RKO (cell line): ENCODE measurements at places on chromosomes 2 and 18.

DNA sequence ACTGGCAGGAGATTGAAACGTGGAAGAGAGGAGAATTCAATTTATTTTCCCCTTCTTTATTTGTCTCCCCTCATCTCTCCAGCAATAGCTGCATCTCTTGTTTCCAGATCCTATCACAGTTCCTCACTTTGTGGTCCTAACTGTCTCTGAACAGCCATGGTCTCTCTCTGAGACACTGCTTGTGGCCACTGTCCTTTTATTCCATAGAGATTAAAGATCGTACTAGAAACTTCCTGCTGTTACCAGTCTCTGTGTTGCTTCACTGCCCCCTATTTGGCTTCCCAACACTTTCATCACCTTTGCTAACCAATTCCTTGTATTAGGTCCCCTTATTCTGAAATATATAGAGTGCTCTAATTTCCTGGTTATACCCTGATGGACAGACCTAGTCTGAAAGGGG, 48.9 kb upstream of the CAVIN2 start:
- DNase-seq: no peak

- DNase-seq: no peak
Observed at GRCh38 chr2:212554233-212554632, 15.6 kb upstream of the ERBB4 start.

DNA sequence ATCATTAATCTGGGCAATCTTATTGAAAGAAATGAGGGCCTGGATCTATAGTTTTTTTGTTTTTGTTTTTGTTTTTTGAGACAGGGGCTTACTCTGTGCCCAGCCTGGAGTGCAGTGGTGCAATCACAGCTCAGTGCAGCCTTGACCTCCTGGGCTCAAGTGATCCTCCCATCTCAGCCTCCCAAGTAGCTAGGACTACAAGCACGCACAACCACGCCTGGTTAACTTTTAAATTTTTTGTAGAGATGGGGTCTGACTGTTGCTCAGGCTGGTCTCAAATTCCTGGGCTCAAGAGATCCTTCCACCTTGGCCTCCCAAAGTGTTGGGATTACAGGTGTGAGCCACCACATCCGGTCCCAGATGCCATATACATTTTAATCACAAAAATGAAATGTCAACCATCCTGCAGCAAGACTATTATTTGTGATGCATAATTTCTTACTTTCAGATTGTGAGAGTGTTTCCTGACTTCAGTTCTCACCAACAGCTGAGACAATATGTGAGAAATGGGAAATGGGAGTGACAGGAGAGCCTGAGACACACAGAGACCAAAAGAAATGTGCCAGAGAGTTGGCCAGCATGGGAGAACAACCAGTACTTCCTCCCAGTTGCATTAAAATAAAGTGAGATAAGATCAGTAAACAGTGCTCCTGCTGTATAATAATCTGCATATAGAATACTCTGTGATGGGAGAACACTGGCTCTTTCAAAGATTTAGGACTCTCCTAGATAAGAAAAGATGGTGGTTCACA, 87.6 kb downstream of the METTL8 start:
- DNase-seq: no peak

GRCh38 chr2:42368817-42369531, 8.0 kb upstream of the COX7A2L start:
- no peak for DNase-seq

- no peak for DNase-seq
Observed at GRCh38 chr2:23689891-23690290, 237.0 kb downstream of the ATAD2B start.

DNA sequence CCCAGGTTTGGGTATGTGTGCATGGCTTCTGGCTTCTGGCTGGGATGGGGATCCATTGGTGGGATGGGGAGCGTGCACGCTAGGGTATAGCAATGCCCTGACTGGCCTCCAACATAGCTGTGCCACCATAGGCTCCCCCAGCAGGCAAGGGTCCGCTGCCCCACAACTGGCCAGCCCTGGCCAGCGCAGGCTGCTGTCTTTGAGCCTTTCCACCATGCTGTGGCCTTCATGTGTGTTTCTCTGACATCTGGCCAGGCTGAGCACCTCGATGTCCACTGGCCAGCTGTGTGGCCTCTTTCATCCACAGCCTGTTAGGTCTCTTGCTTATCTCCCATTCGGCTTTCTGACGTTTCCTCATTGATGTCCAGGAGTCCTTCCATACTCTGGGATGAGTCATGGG, 231.3 kb downstream of the NDUFA10 start:
- DNase-seq: no peak

DNA sequence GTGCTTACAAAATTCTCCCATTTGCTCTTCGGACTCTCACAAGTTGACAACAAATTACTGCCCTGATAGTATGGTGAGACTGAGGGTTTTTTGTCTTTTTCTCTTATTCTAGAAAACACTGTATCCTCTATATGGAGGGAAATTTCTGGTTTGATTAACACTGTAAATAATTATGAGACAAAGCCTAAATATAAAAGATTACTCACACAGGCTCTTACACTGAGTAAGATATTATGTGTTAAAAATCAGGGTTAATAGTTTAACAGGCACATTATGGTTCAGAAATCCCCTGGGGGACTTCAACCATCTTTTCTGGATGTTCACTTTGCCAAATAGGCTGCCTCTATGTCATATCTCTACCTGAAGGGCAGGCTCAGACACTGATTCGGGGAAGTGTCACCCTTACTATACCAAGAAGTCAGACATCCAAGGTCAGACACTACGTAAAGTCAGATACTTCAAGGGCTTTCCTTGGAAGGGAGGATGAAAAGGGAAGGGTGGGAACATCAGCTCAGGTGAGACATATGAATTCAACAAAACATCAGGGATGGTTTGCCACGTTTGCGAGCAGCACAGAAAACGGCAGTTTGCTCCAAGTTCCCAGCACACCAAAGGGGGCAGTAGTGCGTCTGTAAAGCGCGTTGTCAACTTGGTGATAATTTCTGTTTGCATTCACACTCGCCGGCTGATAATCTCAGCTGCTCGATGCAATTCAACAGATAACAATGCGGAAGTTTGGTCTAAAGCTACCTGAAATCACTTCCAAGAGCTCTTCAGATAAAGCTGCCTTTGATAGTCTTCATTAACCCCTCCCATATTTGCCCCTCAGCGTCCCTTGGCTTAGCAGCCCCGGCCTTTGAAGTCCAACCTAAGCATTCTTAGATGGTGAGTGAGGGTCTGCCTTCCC, 972 bp upstream of the RASGRP3 start:
- DNase-seq: peak; percentile 89

DNA sequence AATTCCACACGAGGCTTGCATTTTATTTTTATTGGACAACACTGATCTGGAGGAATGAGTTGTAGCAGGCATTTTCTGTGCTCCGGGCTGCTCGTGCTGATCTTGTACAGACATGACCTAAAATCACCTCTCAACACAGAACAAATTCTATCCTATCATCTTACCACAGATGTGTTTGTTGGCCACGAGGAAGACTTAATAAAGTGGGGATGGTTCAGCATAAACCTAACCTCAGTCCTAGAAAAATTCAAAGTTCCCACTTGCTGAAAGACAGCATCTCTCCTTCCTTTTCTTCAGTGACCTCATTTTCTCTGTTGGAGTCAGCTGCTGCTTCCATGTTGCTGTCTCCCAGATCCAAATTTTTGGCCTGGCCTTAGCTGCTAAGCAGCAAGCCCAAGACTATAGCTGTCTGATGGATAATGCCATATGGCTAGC, 45.3 kb downstream of the RBKS start:
- DNase-seq: no peak

GRCh38 chr2:206611191-206611590, 31.1 kb upstream of the FAM237A start:
- no peak for DNase-seq

DNA sequence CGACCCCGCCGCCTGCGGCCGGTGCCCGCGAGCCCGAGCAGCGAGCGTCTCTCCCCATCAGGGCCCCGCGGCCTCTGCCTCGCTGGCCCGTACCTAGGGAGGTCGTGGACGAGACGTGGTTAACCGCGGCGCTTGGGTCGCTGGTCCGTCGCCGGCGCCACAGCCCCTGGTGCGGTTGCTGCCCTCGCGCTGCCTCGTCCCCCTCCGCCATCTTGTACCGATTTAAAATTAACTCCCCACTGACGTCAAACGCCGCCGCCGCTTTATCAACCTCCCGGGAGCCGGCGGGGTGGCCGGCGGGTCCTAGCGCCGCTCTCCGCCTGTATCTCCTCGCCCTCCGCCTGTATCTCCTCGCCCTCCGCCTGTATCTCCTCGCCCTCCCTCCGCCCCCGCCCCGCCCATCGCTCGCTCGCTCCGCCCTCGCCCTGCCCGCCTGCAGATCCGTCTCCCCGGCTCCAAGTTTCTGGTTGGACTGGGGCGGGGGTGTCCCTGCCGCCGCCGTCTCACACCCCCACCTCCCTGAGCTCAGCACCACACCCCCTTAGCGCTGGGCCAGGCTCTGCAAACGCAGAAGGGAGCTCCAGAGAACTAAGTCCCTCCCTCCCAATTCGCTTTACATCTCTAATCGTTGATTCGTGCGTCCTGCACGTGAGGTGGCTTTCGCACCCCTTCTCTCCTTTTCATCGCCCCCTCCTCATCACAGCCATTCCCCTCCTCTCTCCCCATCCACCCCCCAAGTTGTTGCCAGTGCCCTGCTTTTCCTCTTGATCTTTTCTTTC, at the start of gene ATL2:
Gene ATL2 (minus strand): TSS at position 224 of the 779 bp plus-strand sequence. CDS start 13 bp downstream, at position 211.
- DNase-seq: peak; percentile 94

- no peak for DNase-seq
Observed at GRCh38 chr18:26510337-26510736, 38.0 kb downstream of the KCTD1 start.

GRCh38 chr2:95707837-95708236, 116.0 kb downstream of the TRIM43 start:
- no peak for DNase-seq

- no peak for DNase-seq
Observed at GRCh38 chr18:75106746-75107145, 102.2 kb downstream of the PTGR3 start.

DNA sequence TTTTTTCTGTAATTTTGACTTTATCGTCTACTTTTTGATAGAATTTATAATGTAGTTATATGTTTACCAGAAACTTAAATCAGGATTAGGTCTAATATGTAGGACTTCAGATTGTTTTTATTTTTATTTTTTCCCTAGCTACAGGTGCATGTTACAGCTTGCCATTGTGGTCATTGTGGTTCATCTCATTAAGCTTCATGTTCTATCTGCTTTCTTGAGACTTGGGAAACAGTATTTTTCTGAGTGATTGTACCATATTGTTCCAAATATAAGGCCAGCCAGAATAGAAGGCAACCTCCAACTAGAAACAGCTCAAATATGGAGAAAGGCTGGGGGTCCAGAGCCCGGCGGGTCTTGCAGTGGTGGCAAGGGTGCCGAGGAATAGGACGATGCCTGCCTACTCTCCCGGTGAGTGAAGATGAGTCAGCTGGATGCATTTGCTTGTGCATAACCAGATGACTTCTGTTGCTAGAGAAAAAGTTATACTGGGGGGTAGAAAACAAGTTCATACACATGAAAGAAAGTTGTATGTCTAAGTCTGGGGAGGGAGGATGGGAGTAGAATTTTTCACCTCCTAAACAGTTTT, 188.4 kb downstream of the CCDC85A start:
- DNase-seq: no peak

GRCh38 chr2:71706121-71706520, 252.8 kb downstream of the DYSF start:
- no peak for DNase-seq

DNA sequence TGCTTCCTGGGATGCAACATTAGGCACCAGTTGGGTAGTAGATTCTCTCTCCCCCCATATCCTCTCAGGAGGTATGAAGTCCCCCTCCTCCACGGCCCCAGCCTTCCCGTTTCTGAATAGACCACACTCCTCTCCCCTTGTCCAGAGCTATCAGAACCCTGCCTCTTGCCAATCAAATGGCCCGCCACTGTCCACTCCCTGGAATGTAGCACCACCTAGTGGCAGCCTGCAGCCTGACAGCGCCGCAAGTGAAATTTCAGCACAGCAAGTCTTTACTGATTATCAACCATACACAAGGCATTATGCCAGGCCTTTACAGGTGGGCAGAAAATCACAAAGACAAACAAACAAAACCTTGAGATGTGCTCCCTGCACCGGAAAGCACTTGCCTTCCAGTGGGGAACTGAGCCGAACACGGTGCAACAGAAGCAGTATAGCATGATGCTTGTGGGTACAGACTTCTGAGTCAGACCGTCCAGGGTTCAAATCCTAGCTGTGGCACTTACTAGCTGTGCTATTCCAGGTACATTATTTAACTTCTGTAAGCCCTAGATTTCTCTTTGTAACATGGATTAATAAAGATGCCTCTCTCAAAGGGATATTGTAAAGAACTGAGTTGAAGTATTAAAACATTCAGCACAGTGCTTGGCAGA, 174.0 kb downstream of the SMAD2 start:
- DNase-seq: peak; percentile 57

GRCh38 chr2:128263902-128264331, 54.8 kb downstream of the HS6ST1 start:
- no peak for DNase-seq

- no peak for DNase-seq
Observed at GRCh38 chr2:60541056-60541651, 12.3 kb downstream of the BCL11A start.

DNA sequence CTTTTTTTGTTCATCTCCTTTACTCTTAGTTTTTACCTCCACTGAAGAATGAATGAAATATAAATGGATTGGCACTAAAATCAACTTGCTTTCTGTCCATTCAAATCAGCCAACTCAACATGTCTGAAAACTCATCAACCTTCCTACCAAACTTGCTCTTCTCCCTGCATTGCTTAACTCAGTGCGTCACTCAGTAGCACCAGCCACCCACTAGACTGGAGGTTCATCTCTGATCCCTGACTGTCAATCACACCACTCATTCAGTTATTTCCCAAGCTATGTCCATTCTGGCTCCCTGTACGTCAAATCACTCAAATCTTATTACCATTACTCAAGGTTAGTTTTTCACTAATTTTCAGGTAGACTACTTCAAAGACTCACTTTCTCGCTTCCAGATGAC, 75.2 kb upstream of the RBMS1 start:
- DNase-seq: no peak

- DNase-seq: no peak
Observed at GRCh38 chr18:47969816-47970215, 39.4 kb upstream of the SMAD2 start.

DNA sequence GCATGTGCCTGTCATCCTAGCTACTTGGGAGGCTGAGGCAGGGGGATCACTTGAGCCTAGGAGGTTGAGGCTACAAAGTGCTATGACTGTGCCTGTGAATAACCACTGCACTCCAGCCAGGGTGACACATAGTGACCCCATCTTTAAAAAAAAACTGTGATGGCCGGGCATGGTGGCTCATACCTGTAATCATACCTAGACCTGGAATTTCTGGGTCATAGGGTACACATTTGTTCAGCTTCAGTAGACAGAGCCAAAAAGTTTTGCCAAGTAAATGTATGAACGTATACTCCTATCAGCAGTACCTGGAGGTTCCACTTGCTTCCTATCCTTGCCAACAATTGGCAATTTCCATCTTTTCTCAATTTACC, 6.4 kb upstream of the IGFBP2 start:
- DNase-seq: peak; percentile 12

DNA sequence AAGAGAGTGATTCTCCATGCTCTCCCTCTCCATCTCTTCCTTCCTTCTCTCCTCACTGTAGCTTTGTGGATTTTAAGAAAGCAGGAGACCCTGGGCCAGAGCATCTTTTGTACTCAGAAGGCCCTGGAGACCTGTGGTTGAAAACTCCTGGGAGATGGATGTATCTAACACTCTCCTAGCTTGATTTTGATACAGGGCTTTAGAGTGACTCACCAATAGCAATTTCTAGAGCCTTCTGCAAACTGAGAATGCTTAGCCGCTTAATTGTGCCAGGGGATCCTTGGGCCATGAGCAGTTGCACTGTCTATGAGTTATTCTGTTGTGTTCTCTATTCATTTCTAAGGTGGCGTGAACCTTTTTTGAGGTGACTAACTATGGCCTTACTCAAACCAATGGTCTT, 17.7 kb downstream of the HOXD1 start:
- no peak for DNase-seq

- no peak for DNase-seq
Observed at GRCh38 chr2:218060118-218060517, 8.9 kb upstream of the RUFY4 start.
